ENCODE measurements at places on chromosomes 1 and 21.

DNA sequence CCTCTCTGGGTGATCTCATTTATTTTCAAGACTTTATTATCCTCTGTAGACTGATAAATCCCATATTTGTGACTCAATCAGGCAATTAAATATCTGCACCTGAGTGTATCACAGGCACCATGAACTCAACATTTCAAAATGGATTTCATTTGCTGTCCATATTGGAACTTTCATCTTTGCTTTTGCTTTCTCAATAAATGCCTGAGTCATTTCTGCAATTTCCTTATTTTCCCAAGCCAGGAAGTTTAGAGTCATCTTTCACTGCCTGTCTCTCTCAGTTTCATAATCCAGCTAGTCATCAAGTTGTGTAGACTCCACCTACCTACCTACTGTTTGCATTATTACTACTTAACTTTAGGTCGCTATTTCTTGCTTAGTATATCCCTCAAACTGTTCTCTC is 540.9 kb downstream of the LMO4 start:
- DNase-seq = peak; percentile 47

GRCh38 chr1:90809996-90810395 is 92.9 kb upstream of the BARHL2 start:
- DNase-seq = no peak

- no peak for DNase-seq
Measured at GRCh38 chr1:6955357-6956094, 170.3 kb downstream of the CAMTA1 start.

- DNase-seq = no peak
Measured at GRCh38 chr1:24316645-24317044, 2.5 kb upstream of the GRHL3 start.

GRCh38 chr1:98371764-98372163 is 289.8 kb upstream of the SNX7 start:
- no peak for DNase-seq

DNA sequence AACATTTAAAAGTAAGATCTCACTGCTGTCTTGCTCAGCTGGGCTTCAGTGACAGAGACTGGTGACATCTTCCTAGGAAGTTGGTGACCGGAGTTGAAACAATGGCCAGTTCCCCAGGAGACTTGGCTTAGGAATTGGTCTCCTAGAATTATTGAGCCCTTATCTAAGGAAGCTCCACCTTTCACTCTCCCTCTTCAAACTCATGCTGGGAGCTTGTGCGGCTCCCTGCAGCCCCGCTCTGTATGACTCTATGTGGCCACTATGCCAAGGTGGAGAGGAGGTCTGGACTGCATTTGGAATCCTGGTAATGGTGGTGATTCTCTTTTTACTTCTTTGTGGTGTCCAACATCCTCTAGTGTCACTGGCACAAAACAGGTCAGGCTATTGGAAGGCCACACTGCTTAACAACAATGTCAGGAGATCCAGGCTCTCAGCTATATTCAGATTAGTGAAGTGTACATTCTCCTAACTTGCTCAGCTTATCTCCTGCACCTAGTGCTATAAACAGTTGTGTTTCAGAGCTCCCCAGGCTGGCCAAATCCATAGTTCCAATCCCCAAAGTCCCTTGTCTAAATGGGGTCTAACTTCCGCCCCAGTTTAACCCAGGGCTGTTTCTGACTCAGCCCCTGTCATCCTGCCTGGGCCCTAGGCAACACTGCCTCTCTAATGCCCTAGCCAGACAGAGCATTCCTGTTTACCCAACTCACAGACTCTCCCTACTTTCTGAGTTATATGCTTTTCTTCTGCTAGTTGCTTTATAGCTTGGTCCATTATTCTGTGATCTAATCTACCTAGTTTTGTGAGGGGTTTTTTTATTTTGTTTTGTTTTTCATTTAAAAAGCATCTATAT is 18.3 kb downstream of the ATP2B4 start:
- peak; percentile 88 for DNase-seq

DNA sequence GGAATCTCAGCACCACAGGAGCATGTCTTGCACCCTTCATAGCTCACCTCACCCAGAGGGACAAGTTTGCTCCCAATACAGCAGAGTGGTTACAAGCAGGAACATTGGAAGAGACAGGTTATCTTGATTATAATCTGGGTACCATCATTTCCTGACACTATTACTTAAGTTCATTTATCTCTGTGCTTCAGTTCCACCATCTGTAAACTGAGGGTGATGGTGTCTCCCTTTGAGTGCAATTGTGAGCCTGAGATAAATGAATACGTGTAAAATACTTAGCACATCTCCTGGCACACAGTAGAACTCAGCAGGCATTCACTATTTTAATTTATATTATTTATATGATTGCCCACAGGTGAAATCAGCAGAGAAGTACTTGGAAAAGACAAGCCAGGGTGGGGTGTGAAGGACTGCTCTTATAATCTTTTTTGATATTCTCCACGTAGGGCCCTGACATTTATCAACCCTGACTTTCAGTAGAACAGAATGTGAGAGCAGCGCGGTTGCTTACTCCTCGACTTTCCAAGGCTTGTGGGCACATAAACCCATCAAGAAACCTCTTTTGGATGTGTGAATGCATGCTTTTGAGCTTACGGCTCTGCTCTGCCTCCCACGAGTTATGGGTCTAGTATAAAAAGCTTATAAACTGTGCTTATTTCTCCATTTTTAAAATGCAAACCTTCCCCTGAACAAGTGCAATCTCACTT is 34.9 kb downstream of the DUSP10 start:
- DNase-seq = no peak

DNA sequence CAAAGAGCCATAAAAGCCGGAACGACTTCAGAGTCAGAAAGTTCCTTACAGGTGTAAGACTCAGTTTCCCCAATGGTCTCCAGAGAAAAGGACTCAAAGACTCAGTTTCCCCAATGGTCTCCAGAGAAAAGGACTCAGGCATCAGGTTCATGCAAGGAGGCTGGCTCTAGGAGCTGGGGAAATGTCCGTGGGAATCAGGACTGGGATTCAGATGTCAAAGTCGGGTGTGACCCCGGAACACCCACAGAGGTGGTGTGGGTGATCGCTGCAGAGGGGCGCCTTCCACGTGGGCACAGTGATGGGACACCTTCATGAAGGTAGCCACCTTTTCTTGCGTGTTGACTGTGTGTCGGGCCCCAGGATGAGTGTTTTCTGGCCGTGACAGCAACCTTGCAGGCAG is 340.8 kb downstream of the NPHP4 start:
- DNase-seq = no peak

- DNase-seq = no peak
Measured at GRCh38 chr1:30371888-30372791, 351.2 kb downstream of the MATN1 start.

- peak; percentile 18 for DNase-seq
Measured at GRCh38 chr1:7393136-7393535, 378.0 kb upstream of the VAMP3 start.

DNA sequence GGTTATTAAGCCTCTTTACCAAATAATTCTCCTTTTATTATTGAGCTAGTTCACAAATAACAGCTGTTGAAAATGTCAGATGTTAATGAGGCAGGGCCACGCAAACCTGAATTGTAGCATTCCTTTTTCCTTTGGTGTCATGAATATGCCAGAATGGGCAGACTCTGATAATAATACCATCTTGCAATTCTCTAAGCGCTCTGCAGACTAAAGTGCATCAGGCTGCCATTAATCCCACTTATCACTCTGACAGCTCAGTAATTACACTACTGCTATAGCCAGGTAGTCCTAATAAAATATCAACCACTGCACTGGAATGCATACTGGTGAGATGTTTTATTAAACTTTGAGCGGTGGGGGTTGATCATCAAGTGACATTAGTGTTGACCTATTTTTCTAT is 177.7 kb downstream of the DPYD start:
- DNase-seq = no peak

DNA sequence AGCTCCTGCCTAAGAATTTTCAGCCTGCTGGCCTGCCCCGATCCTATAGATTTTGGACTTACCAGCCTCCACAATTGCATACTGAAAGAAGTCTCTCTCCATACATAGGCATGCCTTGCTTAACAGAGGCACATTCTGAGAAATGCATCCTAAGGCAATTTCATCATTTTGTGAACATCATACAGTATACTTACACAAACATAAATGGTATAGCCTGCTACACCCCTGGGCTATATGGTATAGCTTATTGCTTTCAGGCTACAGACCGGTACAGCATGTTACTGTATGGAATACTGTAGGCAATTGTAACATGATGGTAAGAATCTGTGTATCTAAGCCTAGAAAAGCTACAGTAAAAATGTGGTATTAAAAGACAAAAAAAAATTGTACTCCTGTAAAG is 174.7 kb downstream of the NRIP1 start:
- DNase-seq = no peak

- DNase-seq = no peak
Measured at GRCh38 chr1:87588495-87588894, 259.8 kb downstream of the LMO4 start.

DNA sequence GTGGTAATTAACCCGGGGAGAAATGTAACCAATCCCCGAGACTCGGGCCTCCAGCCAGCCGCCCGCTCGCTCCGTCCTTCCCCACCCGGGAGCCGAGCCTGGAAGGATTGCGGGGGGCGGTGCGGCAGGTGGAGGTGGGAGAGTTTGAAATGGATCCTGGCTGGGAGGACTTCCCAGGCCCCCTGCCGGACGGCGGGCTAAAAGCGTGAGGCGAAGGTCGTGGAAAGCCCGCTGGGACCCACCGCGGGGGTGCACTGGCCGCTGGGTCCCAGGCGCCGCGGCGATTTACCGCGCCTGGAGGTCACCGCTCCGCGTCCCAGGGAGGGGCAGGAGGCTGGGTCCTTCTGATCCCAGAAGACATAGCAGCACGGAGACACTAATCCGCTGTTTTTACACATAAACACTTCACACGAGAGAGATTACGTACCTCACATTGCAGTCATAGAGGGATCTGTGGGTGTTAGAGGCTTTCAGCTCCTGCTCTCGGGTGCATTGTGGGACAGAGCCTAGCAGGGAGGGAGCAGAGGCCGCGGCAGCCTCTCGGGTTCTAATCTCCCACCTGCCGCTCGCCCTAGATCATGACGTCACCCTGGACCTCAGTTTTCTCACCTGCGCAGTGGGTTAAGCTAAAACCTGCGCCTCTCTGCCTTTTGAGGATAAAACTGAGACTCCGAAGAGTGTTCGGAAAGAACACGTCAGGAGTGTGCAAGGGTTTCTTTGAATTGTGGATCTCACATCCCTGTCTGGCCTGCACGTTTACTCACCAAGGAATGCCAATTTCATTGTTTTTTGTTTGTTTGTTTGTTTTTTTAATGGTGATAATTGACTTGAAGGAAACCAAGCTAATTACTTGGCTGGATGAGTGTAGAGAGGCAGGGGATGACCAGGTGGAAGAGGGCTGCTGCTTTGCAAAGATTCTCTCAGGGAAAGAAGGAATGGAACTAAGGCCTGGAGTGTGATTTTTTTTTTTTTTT is 17.1 kb upstream of the TMEM9 start:
- DNase-seq = peak; percentile 36

DNA sequence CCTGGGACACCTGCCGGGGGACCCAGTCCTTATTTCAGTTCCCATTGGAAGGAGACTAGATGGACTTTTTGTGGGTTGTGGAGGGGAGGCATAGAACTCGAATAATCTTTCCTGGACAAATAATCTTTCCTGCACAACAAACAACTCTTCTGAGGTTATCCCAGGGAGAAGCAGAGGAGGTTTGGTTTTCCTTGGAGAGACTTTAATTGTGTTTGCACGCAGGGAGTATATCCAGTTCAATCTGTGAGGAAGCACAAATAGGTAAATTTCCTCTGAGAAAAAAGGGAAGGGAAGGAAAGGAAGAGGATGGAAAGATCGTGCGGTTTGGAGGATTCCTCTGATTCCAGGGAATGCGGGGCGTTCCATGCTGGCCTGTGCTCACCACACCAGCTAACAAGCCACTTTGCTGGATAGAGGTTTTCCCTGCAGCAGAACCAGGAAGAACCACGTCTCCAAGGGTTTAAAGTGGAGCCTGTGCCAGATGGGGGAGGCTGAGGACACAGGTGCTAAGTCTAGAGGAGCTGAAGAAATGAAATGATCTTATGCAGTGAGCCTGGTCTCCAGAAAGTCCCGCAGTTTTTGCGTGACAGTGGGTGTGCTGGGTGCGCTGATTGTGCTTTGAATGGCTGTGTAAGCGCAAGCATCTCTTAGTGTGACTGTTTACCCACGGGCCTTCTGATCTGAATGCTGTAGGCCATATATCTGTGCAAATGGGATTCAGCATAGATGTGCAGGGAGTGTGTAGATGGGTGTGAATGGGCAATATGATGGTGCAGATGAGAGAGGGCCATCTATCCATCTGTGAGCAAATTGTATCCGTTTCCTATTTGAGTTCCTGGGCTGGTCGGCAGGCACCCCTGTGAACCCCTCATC is 7.6 kb downstream of the PAX7 start:
- DNase-seq = no peak

DNA sequence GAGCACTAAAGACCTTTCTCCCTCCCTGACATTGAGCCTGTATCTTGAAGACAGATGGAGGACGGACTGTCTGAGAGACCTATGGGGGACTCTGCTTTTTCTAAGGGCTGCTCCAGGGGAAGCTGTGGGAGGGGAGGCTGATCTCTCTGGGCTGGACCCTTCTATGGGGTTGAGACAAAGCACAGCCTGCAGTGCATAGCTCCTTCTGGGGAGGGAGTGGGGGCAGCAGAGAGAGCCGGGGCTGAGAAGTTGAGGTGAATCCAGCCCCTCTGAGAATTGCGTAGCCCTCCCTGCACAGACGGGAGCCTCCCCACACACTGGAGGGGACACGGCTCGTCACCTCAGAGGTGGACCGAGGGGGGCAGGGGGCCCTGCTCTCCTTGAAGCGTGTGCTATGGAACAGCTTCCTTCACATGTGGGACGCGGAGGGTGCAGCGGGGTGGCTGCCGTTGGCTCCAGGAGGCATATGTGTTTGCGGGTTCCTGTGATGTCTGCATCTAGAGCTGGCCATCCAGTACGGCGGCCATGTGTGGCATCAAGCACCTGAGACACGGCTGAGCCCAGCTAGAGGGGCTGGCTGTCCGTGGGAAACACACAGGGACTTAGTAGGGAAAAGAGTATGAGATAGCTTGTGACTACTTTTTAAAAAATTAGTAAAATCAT is 299.1 kb downstream of the CAMTA1 start:
- no peak for DNase-seq

GRCh38 chr1:113913312-113913668 is 8.2 kb downstream of the DCLRE1B start:
- no peak for DNase-seq

- DNase-seq = peak; percentile 94
Measured at GRCh38 chr1:39205102-39205780, 746 bp downstream of the MACF1 start.

GRCh38 chr1:234373959-234374254 is 651 bp downstream of the COA6 start:
- DNase-seq = no peak

DNA sequence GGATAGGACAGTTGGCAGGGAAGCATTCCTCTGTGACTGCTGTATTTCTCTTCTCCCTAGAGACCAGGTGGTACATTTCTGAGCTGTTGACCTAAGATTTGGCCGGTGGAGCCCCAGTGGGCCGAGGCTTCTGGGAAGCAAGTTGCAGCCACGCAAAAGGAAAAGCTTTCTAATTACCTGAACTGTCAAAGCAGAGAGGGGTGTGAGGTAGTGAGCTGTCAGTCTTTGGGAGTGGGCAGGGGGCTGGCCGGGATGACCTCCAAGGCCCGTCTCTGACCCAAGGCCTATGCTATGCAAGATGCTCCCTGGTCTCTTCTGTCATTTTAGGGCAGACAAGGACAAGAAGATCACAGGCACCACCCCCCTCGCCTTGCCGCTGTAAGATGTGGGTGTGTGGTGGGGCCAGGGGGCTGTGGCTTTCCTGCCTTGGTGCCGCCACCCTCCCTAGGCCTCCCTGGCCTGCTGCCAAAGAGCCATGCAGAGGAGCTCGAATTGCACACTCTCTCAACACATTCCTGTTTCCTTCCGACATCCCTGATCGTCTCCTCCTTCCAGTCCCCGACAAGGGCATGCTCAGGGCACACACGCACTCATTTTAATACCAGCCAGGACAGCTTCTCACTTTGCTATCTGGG is 7.7 kb downstream of the PADI1 start:
- DNase-seq = peak; percentile 71

Measured in EL (cell line).